ENCODE measurements at places on chromosomes 7 and 10.

GRCh38 chr10:122448600-122448999 is 5.9 kb upstream of the ARMS2 start:
- DNase-seq = no peak

GRCh38 chr10:66586897-66587679 is 338.7 kb upstream of the LRRTM3 start:
- no peak for DNase-seq

- DNase-seq = no peak
Observed at GRCh38 chr10:81708929-81709328, 166.1 kb upstream of the NRG3 start.

DNA sequence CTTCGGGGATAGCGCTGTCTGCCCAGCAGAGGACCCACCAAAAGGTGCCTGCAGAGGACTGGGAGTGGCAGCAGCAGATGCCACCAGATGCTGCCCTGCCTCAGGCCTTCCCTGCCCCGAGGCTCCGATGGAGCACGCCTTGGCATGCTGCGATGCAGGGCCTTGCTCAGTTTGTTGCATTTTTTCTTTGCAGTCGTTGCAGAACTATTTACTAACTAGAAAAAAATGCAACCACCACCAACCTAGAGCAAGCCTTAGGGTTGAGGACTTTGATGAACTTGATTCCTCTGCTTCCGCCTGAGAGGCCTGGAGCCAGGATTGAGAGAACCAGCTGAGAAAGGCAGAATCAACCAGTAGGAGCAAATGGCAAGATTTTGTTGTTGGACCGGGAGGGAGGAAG is 585.6 kb upstream of the MKI67 start:
- no peak for DNase-seq

DNA sequence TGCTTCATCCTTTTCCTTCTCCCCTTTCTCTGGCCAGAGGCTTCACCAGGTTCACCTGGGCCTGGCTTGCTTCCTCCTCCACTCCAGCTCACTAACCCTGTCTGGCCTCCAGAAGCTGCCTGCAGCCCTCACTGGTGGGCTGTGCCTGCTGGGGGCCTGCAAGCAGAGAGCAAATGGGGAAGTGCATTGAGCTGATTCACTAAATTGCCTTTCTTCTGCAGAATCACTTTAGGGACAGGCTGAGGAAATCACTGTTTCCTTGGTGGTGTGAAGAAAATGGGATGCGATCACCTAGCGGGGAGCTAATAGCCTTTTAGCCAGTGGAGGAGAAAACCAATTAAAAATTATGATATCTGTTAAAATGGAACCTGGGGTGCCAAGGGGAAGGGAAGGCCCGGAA is 3.0 kb downstream of the RET start:
- DNase-seq = no peak

- peak; percentile 67 for DNase-seq
Observed at GRCh38 chr7:116629051-116629463, 42.9 kb upstream of the MET start.

- no peak for DNase-seq
Observed at GRCh38 chr7:108808549-108809266, 239.0 kb downstream of the DNAJB9 start.

- DNase-seq = no peak
Observed at GRCh38 chr7:132296820-132297219, 279.4 kb downstream of the PLXNA4 start.

- no peak for DNase-seq
Observed at GRCh38 chr10:25696013-25696708, 237.9 kb upstream of the MYO3A start.

DNA sequence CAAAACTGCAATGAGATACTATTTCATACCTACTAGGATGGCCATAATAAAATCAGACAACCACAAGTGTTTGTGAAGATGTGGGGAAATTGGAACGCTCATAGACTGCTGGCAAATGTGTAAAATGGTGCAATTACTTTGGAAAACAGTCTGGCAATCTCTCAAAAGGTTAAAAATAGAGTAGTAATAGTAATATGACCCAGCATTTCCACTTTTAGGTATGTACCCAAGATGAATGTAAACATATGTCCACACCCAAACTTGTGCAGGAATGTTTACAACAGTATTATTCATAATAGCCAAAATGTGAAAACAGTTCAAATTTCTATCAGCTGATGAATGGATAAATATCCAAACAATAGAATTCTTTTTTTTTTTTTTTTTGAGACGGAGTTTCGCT is 731.6 kb upstream of the ANKRD30A start:
- DNase-seq = no peak

DNA sequence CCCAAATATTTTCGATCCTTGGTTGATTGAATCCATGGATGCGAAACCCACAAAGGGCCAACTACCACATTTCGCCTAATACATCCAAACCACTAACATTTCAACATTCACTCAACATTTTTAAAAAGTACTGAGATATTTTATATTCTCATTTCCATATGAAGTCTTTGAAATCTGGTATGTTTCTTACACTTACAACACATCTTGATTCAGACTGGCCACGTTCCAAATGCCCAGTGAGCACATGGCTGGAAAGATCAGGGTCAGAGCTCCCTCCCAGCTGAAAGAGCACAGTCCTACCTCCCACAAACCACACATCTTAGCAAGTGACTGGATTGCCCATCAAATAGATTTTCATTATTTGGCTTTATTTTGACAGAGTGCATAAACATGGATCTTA is 18.9 kb downstream of the NCAPG2 start:
- DNase-seq = no peak

Data from endothelial cell of umbilical vein (primary cell).